ENCODE measurements at places on chromosomes 13 and 19. TPM values are rescaled to one million over a fixed set of nuclear protein-coding genes. Genes with fewer than 3 reads are reported as not detected.

DNA sequence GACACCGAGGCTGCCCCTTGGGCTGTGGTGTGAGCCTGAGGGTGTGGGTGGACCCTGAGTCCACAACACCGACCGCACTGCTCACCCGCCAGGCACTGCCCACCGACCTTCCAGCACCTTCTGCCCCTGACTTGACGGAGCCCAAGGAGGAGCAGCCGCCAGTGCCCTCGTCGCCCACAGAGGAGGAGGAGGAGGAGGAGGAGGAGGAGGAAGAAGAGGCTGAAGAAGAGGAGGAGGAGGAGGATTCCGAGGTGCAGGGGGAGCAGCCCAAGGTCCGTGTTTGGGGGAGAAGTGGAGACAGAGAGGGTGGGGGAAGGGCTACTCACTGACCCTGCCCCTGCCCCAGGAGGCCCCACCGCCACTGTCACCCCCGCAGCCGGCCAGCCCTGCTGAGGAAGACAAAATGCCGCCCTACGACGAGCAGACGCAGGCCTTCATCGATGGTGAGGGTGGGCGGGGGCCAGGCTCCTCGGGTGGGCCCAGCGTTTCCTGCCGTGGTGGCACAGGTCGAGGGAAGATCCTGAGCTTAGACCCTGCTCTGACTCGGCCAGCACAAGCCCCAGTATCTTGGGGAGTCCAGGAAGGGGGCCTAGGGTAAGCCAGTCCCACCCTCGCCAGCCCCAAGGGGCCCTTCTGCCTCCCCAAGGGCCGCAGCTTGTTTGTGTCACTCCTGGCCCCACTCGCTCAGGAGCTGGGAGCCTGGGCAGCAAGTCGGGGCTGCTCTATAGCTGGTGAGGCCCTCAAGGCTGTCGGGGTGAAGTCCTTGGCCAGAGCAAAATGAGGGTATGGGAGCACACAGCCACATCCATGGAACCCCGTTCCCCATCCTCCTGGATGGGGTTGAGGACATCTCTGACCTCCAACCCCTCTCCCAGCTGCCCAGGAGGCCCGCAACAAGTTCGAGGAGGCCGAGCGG is 12.2 kb downstream of the PRKCSH start:
- no peak for DNase-seq
- H3K4me1 ChIP-seq, result no peaks in the 10 kb centered on the region
- no peaks in the 10 kb centered on the region for H3K27me3 ChIP-seq
- H3K36me3 ChIP-seq, result peaks cover 21% of the 10 kb centered on the region

DNA sequence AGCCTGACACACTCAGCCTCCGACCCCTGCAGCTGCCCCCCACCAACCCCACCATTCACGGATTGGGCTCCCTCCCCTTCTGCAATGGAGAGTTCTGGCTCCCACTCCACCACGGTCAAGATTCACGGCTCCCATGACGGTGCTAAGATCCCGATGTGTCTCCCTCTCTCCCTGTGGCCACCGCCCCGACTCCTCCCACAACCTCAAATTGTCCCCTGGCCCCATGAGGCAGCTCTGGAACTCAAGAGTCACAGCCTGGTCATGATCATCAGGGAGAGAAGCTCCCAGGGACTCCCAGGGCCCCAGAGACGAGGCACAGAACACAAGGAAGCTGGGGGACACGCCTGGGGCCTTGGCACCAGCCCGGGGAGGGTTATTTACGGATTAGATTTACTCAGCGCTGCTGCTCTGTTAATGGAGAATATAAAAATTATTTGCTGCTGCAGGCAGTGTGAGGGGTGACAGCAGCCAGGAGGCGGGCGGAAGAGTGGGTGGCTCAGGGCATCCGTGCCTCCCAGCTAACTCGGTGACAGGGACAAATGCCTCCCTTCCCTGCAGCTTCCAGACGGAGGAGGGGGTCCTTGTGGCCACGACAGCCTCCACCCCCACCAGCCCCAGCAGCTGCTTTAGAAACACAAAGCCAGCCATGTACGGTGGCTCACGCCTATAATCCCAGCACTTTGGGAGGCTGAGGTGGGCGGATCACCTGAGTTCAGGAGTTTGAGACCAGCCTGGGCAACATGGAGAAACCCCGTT is 184.2 kb downstream of the PTPRS start:
- no peaks in the 10 kb centered on the region for H3K4me1 ChIP-seq
- H3K27ac ChIP-seq, result no peak overlapping the region
- DNase-seq, result no peak
- H3K27me3 ChIP-seq, result no peaks in the 10 kb centered on the region
- no peaks in the 10 kb centered on the region for H3K36me3 ChIP-seq
- H3K4me3 ChIP-seq, result no peak overlapping the region

DNA sequence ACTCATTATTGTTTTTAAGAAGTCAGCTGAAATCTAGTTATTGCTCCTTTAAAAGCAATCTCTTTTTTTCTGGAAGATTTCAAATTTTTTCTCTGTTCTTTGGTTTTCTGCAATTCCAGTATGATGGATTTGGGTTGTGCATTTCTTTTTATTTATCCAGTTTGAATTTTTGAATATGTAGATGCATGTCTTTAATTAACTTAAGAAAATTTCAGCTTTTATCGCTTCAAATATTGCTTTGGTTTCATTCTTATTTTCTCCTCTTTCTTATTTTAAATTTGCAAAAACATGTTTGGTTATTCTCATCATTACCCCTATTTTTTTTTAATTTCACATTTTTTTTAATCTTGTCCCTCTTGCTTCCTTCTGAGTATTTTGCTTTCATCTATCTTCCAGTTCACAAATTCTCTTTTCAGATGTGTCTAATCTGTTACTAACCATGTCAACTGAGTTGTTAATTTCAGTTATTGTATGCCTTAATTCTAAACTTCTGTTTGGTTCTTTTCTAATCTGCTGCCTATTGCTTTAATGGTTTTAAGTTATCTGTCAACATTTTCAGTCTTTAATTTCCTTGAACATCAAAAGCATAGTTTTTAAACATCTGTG is 56.8 kb downstream of the RAP2A start:
- H3K27ac ChIP-seq, result no peak overlapping the region
- H3K4me1 ChIP-seq, result no peaks in the 10 kb centered on the region
- H3K36me3 ChIP-seq, result no peaks in the 10 kb centered on the region
- H3K27me3 ChIP-seq, result no peaks in the 10 kb centered on the region

DNA sequence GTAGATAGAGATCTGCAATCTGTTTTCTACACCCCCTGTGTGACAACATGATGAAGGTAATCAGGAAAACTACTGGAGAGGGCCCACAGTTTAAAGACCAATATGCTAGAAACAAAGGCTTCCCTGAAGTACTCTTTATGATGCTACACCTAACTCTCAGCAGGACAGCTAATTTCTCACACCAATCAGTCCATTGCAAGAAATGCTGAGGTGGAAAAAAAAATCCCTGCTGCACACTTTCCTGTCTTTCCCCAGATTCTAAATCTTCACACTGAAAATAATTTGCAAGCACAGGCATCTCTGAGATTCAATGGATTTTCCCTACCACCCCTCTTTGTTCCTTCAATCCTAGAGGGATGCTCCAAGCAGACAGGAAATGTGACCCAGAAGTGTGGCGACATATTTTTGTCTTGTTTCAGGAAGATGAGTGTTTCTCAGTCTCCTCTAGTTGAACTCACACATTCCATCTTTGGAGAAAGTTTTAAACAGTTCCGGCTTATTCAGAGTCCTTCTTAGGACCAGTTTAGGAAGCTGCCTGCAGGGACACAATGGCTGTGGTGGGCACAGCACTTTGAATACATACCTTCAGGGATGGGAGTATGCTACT is 671.6 kb downstream of the DIAPH3 start:
- no peaks in the 10 kb centered on the region for H3K36me3 ChIP-seq
- H3K27me3 ChIP-seq, result no peaks in the 10 kb centered on the region
- no peaks in the 10 kb centered on the region for H3K4me1 ChIP-seq
- DNase-seq, result no peak
- H3K4me3 ChIP-seq, result no peak overlapping the region

DNA sequence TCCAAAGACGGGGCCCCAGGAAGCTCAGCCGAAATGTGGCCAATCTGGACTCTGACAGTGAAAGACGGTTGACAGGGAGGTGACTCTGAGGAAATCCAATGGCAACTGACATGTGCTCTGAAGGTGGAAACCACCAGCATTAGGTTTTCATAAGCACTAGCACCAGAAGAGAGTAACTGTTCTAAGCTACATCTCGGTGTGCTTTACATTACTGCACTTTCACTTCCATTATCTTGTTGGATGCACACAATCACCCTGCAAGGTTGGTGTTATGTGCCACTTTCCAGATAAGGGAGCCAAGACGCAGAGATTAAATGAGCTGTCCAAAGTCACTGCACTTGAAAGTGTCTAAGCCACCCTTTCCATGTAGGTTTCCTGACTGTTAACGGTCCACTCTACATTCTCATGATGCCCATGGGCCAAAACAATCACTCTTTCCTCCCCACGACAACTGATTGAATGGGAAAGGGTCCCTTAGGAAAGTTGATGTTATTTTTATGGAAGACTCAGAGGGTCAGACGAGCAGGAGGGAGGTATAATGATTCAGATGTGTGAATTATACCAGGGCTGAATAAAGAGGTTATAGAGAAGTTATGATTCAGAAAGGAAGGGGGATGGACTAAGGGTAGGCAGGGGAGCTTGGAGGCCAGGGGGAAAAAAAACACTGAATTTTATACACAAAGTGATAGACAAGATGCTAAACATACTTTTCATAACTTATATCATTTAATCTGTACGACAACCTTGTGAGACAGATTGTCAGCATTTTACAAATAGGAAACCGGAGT is 52.8 kb downstream of the RUBCNL start:
- H3K27ac ChIP-seq, result no peak overlapping the region
- no peak overlapping the region for H3K4me3 ChIP-seq
- no peaks in the 10 kb centered on the region for H3K27me3 ChIP-seq
- DNase-seq, result no peak
- H3K36me3 ChIP-seq, result no peaks in the 10 kb centered on the region

GRCh38 chr13:71481046-71481445 is 386.0 kb downstream of the DACH1 start:
- H3K4me3 ChIP-seq, result no peak overlapping the region
- no peak for DNase-seq
- H3K36me3 ChIP-seq, result no peaks in the 10 kb centered on the region
- no peak overlapping the region for H3K27ac ChIP-seq
- no peaks in the 10 kb centered on the region for H3K4me1 ChIP-seq

GRCh38 chr13:27270594-27271520 is at the start of gene RASL11A:
Gene RASL11A (plus strand): TSS chr13:27270830. CDS start chr13:27270945, 115 bp downstream.
- no peaks in the 10 kb centered on the region for H3K36me3 ChIP-seq
- DNase-seq, result peak; percentile 66
- peaks cover 8% of the 10 kb centered on the region for H3K4me1 ChIP-seq
- peak within 1 kb of the TSS; percentile 73 for H3K4me3 ChIP-seq
- H3K27ac ChIP-seq, result peak within 1 kb of the TSS; percentile 52

DNA sequence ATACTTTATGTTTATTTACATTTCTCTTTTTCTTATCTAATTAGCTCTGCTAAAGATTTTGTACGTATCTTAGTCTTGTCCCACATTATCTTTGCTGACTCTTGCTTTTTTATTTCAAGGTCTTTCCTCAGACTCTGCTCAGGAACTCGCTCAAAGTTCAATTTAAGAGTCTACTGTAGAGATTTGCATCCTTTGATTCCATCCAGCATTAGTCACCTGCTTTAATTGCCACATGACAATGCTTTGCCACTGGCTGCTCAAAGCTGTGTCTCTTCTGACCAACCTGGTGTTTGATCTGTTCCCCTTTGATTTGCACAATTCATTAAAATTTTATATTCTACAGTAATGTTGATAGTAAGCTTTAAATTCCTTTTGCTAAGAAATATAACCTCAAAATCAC is 157.9 kb upstream of the FREM2 start:
- no peaks in the 10 kb centered on the region for H3K4me1 ChIP-seq
- no peak for DNase-seq

- H3K4me1 ChIP-seq, result no peaks in the 10 kb centered on the region
- no peak overlapping the region for H3K4me3 ChIP-seq
- no peak for DNase-seq
These were observed 190.0 kb upstream of the MIR17HG start for GRCh38 chr13:91157273-91158016.

DNA sequence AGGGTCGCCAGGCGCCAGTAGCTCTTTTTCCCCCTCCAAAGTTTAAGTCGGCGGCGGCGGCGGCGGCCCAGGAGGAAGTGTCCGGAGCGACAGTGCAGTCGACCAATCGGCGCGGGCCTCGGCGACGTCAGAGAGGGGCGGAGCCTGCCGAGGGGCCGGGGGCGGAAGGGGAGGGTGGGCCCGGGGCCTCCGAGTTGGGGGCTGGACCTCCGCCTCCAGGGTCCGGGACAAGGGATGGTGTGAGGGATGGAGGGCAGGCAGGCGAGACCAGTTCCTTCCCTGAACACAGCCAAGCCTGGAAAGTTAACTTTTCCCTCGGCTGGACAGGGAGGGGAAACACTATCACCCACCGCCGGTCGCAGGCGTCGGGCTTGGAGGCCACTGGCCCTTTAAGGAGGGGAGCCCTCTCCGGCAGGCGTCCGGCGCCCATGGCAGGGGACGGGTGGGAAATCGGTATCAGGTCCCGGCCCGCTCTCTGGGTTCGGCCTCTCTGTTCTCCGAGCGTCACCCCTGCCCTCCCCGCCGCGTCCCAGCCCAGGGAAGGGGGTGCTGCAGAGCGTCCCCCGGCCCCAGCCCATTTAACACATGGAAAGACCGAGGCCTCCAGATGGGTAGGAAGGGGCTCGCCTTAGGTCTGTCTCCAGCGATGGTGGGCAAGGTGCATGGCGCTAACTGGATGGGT is at the start of gene PRKD2:
TSS of gene PRKD2 (minus strand) at position 81 of the 682 bp plus-strand sequence. CDS start 744 bp downstream, outside the sequence.
- H3K27me3 ChIP-seq, result no peaks in the 10 kb centered on the region
- peak; percentile 76 for DNase-seq
- H3K4me3 ChIP-seq, result peak within 1 kb of the TSS; percentile 82
- H3K4me1 ChIP-seq, result peaks cover 44% of the 10 kb centered on the region

GRCh38 chr19:50328224-50328872 is 829 bp downstream of the KCNC3 start:
- DNase-seq, result peak; percentile 30
- no peak overlapping the region for H3K4me3 ChIP-seq
- H3K36me3 ChIP-seq, result no peaks in the 10 kb centered on the region
- H3K27ac ChIP-seq, result no peak overlapping the region
- H3K27me3 ChIP-seq, result peaks cover 37% of the 10 kb centered on the region
- H3K4me1 ChIP-seq, result peaks cover 62% of the 10 kb centered on the region

The APOC1 gene
- 6.4 TPM for total RNA-seq

The HSD17B14 gene
- 0.75 TPM for total RNA-seq

The ASF1B gene
- 3.0 TPM for total RNA-seq

The ADGRE3 gene
- not detected for total RNA-seq

The ATXN8OS gene
- total RNA-seq, result not detected
